Activated naive CD4-positive, alpha-beta T cell (primary cell): ENCODE measurements at places on chromosomes 3 and 15.

GRCh38 chr3:62378311-62378789 lies 5.0 kb upstream of the FEZF2 start:
- DNase-seq: no peak

- no peak for DNase-seq
These were observed 59.5 kb upstream of the SUCLG2 start for GRCh38 chr3:67713764-67714469.

GRCh38 chr15:22936577-22937472 lies 43.3 kb downstream of the CYFIP1 start:
- DNase-seq: no peak

DNA sequence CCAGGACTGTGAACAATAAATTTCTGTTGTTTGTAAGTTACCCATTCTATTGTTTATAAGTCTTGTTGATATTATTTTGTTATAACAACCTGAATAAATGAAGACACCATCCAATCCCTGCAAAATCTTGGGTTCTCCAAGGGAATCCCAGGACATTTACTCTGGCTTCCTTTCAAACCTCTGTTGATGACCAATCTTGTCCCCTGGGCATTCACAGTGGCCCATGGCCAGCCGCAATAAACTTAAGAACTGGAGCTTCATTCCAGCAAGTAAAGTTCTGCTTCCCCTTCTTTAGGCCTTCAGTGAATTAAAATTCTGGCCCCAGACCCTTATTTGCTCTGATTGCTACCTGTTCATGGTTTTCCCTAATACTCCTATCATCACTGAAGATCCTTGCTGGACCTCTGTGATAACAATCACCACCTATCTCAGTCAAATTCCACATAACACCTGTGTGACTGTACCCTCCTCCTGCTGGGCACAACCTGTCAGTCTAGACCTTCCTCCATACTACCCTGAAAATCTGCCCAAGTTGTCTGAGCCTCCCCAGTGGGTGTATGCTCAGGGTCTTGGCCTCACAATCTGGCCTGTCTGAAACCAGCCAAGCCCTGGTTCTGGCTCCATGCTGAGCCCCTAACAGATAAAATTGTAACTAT lies 153.1 kb downstream of the SEMA6D start:
- no peak for DNase-seq

GRCh38 chr3:101229681-101230080 lies 90.7 kb downstream of the IMPG2 start:
- no peak for DNase-seq

DNA sequence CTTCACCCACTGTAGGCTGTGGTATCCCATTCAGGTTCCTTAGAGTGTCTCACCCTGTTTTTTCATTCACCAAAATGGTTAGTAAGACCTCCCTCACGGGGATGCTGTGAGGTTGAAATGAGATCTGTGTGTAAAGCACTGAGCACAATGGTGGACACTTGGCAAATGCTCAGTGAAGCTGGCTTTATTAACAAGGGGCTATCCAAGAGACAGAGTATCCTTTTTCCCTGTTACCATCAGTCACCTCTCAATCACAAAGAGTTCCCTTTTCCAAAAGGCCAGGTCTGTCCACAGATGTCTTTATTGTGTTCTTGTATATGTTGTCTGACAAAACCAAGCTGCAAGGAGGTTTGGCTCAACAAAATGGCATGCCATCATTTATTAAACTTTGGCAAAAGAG lies 138.9 kb upstream of the RARB start:
- no peak for DNase-seq

DNA sequence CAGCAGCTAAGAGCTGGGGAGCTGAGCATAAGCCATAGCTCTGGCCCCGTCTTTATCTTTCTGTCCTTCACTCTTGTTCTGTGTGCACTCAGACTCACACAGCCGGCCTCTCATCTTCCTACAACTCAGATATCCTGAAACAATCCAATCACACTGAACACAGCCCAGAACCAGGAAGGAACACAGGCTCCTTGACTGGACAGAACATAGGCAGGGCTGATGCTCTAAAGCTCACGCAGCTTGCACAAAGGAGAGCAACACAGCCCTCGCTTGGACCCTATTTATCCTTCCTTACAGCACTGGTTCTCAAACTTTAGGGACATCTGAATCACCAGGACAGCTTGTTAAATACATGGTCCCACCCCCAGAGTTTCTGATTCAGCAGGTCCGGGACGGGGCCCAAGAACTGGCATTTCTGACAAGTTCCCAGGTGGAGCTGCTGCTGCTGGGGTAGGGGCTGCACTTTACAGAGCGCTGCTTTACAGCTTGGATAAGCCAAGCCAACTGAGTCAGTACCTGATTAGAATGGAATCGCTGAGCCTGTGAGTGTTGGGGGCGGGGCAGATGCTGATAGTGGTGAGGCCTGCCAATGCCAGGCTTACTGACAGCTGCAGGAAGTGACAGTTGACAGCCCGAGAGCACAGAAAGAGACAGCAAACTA lies 65.1 kb downstream of the MRPL46 start:
- no peak for DNase-seq

- no peak for DNase-seq
These were observed 12.6 kb upstream of the ADPGK start for GRCh38 chr15:72796210-72796514.

GRCh38 chr15:25185791-25186190 lies 231.0 kb downstream of the SNRPN start:
- no peak for DNase-seq

DNA sequence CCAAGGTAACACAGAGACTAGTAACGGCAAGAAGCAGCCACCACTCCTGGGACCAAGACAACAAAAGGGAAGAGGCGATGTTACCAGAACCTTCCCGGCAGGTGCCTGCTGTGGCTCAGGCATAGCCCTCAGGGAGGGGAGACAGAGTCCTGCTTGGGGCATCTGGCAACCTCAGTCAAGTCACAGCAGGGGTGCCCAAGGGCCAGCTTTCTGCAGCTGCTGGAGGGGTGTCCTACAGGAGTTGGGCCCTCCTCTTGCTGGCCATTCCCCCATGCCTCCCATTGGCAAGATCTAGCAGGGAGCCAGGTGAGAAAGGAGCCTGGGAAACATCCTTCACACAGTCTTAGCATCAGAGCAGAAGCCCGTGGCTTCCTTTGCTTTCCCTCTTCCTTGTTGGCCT lies 197.3 kb upstream of the IL12A start:
- no peak for DNase-seq

DNA sequence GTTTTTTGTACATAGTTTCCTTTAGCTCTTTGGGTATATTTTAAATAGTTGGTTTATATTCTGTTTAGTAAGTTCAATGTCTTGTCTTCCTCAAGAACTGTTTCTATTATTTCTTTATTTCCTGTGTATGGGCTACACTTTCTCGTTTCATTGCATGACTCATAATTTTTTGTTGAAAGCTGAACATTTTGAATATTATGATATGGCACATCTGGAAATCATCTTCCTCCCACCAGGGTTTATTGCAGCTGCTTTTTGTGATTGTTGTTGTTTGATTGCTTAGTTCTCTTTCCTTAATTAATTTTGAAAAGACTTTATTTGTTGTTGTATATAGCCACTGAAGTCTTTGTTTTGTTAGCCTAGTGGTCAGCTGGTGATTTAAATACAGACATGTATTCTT lies 43.8 kb downstream of the LSM3 start:
- no peak for DNase-seq

DNA sequence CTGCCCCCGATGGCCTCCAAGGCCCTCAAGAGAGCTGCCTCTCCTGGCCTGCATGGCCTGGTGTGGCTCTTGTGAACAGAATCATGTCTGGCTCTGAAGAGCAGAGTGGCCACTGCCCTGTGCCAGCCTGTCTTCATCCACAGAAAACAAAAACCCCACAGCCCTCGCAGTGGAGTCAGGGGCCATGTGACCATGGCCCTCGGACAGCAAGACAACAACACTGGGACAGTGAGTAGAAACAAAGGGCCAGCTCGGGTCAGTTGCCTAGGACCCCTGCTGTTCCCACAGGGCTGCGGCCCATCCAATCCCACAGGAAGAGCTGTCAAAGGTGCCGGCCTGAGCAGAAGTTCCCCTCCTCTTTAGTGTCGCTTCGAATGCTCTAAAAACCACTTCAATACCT lies 72.5 kb downstream of the UMPS start:
- no peak for DNase-seq

- DNase-seq: no peak
These were observed 841.3 kb downstream of the ROBO1 start for GRCh38 chr3:78926523-78926922.
